ENCODE measurements at places on chromosomes 1 and 21.

GRCh38 chr1:8733484-8733883 is 84.0 kb downstream of the RERE start:
- no peak for DNase-seq

GRCh38 chr21:22516230-22516629 is 1518.0 kb downstream of the NCAM2 start:
- DNase-seq: no peak

- no peak for DNase-seq
Observed at GRCh38 chr21:46157987-46158451, 2.6 kb upstream of the FTCD start.

DNA sequence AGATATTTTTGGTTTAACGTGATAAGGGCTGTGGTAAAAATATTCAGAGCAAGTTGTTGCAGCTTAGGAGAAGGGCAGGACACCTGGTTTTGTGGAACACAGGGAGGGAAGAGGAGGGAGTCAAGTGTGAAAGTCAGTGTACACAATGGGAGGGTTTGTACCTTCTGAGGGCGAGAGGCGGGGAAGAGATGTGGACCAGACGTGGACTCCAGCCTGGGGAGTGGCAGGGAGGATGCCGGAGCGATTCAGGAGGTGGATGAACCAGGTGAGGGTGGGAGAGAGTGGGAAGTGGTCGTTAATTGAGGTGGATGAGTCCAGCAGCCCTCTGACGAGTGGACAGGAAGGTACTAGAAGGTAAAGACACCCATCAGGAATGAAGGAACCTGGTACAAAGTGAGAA is 52.2 kb upstream of the IRF2BP2 start:
- DNase-seq: no peak

GRCh38 chr21:31022306-31022705 is 16.0 kb downstream of the KRTAP19-8 start:
- DNase-seq: no peak

DNA sequence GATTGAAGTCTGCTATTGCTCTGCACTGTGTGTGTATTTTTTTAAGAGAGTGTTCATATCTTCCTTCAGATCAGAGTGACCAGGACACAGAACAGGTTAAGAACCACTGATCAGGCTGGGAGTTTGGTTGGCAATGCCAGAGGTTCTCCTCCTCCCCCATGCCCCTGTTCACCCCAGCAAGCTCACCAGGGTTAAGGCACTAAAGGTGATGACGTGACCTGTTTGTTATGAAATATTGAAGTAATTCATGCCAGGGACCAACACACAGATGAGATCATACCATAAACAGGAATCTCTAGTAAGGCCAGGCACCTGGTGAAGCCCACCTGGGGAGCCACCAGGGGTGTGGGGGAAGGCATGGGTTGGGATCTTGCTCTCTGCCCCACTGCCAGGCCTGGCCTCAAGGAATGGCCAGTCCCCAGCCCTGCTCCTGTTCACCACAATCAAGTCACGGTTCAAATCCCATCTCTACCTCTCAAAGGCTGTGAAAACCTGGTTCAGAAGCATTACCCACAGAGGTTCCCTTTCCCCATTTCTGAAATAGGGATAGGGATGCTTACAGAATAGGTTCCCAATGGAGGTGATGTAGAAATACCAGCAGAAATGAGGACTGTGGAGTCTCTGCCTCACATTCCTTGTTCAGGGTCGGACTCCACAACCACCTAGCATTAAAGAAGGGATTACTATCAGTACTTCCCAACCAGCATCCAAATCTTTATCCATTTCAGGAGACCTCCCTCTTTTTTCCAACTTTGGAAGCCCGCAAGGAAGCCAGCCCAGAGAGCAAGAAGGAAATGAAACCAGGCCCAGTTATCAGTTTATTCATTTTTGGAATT is 2.4 kb downstream of the ID3 start:
- DNase-seq: no peak

DNA sequence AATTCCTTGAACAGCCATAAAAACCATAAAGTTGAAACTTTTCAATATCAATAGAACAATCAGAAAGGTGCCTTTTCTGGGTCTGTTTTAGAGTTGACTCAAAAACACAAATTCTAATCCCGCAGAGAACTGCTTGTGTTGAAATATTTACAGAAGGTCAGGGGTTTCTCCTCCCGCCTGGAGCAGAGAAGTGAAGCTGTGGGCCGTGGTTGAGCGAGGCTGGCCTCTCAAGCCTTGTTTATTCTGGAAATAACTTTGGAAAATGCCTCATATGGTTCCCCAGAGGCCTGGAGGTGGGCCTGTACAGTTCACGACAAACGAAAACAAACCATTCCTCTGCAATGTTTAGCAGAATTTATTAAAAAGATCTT is 90.8 kb upstream of the ERRFI1 start:
- no peak for DNase-seq
